ENCODE measurements at places on chromosomes 4 and X.
A peak's percentile ranks its signal among the peaks of the same experiment; 100 is the strongest.

DNA sequence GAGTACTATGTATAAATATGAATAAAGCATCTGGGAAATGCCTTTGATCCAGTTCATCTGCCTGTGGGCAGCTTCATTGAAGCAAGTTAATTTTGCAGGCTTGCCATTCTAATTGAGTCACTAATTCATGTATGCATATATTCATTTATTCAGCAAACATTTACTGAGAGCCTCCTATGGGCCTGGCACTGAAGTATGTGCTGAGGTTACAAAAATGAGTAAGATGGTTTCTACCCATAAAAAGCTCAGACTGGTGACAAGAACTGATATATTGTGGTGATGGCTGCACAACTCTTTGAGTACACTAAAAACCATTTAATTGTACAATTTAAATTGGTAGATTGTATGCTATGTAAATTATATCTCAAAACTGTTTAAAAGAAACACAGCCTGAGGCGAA, 1.1 kb upstream of the MRPL1 start:
- no peak for DNase-seq

GRCh38 chrX:130144509-130144908, 21.1 kb downstream of the AIFM1 start:
- no peak for DNase-seq

DNA sequence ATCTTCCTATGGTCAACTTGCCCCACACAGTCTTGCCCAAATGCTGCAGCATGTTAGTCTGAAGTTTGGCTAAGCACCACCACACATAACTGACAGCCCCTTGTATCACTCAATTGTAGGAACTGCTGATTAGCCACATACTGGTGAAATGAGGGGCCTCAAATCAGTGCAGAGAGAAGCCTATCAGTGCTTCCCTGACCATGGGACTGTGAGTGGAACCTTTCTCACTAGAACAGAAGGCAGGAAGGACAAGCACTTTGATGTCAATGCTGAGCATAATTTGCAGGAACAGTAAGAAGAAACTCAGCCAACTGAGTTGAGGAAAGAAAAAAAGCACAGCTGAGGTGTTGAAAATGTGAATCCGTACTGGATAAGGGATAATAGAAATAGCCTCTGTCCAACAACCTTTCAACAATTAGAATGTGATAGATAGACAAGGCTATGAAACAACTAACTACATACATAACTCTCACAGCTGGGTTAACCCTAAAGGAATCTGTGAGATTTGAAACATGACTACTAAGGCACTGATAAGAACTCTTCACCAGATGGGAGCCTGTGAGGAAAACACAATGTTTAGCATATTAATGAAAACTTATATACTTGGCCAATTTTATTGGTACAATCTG, 136.6 kb upstream of the SH3RF1 start:
- no peak for DNase-seq

GRCh38 chr4:8891255-8891645, 19.6 kb upstream of the HMX1 start:
- DNase-seq, result no peak

DNA sequence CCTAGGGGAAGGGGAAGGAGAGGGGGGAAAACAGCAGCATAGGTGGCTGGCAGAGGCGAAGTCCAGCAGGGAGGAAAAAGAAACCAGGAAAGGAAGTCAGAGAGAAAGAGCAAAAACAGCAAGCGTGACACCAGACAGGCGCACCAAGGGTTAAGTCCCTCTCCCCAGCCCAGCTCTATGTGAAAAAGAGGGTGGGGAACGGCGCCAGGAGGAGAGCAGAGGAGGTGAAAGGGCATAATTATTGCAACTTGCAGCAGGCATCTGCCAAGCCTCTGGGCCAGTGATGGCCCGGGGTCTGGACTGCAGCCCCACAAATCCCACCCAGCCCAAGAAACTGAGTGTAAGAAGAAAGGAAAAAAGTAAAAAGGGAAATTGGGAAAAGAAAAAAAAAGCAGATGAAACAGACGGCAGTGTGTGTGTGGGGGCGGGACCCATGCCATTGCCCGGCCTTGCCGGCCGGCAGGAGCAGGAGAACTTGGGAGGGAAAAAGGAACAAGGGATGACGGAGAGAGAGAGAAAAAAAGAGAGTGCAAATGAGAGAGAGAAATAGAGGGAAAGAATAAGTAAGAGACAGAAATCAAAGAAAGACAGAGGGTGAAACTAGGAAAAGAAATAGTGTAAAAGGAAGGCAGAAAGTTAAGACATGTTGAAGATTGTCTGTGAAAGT, 14.1 kb upstream of the RHOXF2 start:
- DNase-seq, result no peak

DNA sequence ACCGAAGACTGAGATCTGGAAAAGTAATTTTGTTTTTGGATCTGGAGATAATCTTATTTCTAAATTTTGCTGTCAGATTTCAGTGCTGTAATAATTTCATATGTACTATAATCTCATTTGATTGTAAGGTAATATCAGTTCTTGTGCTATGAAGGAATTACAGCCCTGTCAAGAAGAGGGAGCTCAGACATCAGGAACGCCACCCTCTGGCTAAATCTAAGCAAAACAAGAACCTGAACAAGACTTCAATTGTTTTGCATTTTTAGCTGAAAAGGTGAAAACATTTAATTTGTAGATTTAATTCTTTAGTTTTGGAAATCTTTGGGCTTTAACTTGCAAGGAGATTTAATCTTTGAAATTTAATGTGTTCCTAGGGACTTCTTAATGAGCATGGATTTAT, 525.4 kb upstream of the HS3ST1 start:
- DNase-seq, result peak; percentile 54

GRCh38 chrX:153689654-153690465, 2.1 kb downstream of the SLC6A8 start:
- DNase-seq, result no peak

All from glomerular endothelial cell (primary cell).